Head of caudate nucleus (tissue), 42 donors: ENCODE measurements at places on chromosomes 12 and 14.
A peak's percentile ranks its signal among the peaks of the same experiment; 100 is the strongest.

DNA sequence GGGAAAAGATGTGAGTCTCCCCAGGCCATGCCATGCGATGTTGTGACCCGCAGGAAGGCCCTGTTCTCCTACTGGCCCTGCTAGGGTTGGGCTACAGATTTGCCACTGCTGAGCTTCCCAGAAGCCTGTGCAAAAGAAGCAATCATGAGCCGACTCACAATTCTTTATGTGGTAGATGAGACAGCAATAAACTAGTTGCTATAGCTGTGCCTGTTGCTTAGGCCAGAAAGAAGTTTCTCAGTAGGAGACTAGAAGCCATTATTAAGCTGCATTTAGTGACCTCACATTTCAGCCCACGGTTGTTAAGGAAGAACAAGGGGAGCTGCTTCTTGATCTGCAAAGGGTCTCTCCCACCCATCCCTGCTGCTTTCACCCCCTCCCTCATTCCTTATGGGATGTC, 239.4 kb upstream of the CRY1 start:
- no peak for DNase-seq

- DNase-seq: no peak
Observed at GRCh38 chr12:67991158-67991557, 1.9 kb downstream of the IFNG-AS1 start.

- DNase-seq: no peak
Observed at GRCh38 chr12:59803735-59804134, 207.9 kb downstream of the SLC16A7 start.

DNA sequence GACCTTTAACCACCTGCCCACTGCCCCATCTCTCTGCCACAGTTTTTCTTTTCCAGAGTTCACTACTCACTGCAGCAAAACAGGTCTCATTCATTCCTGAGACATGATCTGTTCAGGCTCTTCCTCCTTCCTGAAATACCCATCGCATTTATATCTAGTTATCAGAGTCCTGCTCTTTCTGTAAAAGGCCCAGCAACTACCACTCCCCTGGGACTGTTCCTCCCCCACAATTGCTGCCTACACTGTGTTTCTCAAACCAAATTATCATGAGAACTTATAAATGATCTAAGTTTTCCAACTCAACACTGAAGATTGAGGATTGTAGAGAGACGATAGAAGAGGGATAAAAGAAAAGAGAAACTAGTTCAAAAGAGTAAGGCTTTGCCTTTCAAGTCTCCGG, 40.8 kb upstream of the EPS8 start:
- no peak for DNase-seq

GRCh38 chr14:73295198-73295796, 58.0 kb downstream of the PAPLN start:
- no peak for DNase-seq

DNA sequence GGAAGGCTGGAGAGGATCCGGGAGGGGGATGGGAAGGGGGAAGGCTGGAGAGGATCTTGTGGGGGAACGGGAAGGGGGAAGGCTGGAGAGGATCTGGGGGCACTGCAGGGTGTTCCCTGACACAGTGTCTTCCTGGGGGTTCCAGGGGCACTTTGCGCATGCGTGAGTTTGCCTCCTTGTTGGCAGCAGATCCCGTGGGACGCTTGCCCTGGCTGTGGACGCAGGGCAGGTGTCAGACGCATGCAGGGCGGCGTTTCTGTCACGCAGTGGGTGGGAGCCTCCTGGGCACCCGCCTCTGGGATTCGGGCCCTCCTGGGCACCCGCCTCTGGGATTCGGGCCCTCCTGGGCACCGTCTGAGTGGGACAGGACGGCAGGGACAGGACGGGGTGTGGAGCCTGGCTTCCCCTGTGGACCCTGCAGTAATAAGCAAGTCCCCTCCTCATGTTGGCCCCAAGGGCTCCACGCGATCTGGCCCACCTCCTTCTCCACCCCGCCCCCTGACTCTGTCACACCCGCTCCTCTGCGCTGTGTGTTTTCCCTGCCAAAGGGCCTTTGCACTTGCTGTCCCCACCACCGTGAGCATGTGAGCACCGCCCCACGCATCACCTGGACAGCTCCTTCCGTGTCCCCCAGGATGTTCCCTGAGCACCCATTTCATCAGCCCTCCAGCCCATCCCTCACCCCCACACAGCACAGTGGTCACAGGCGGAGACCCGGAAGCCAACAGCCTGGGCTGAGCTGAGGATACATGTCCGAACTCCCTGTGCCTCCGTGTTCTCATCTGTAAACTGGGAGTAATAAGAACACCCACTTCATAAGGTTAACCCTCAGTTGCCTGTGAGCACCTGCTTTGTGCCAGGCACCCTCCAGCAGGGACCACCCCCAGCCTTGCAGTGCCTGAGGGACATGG, 4.4 kb downstream of the MMP17 start:
- peak; percentile 78 for DNase-seq

GRCh38 chr14:67269298-67270060, 28.2 kb downstream of the PALS1 start:
- DNase-seq: no peak

DNA sequence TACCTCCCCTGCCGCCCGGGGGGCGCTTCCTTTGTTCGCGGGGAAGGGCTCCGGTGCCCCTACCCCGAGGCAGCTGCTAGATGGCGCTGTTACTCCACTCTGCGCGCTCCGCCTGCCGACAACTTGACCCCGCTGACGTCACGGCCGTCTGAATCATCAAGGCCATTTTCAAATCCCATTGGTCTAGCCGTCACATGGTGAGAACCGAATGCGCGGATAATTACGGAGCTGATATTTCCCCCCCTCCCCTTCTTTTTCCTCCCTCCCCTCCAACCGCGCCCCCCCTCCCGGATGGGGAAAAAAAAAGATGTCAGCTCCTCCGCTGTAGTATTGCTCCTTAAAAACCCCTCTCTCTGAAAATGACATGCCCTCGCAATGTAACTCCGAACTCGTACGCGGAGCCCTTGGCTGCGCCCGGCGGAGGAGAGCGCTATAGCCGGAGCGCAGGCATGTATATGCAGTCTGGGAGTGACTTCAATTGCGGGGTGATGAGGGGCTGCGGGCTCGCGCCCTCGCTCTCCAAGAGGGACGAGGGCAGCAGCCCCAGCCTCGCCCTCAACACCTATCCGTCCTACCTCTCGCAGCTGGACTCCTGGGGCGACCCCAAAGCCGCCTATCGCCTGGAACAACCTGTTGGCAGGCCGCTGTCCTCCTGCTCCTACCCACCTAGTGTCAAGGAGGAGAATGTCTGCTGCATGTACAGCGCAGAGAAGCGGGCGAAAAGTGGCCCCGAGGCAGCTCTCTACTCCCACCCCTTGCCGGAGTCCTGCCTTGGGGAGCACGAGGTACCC, at the start of gene HOXC10:
Gene HOXC10, plus strand, starts transcription at position 246 of the 791 bp plus-strand sequence. Its CDS starts 114 bp downstream, at position 360.
- peak; percentile 58 for DNase-seq

GRCh38 chr12:87332987-87333726, 696.0 kb downstream of the C12orf50 start:
- DNase-seq: no peak

- no peak for DNase-seq
Observed at GRCh38 chr14:74685921-74686678, 26.8 kb downstream of the AREL1 start.

DNA sequence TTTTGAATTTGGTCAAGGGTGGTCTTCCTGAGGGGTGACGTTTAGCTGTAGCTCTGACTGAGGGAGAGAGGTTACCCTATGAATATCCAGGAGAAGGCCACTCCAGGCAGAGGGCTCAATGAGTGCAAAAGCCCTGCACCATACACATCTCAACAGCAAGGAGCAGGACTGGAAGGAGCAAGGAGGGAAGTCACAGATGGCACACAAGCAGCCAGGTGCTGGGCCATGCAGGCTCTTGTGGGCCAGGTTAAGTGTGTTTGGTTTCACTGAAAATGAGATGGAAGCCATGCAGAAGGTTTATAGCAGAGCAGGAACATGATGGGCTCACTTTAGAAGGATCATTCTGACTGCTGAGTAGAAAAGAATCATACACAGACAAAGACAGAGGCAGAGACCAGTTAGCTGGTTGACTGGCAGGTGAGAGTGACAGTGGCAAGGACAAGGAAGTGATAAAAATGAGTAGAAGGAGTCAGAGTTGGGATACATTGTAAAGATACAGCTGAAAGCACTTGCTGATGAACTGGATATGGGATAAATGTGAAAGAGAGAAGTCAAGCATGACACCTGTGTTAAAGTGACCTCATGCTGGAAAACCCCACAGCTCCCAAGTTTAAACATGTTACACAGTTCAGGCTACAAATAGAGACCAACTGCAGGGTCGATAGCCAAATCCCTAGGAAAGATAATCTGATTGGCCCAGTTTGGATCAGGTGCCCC, 81.2 kb downstream of the PRKD1 start:
- DNase-seq: no peak

DNA sequence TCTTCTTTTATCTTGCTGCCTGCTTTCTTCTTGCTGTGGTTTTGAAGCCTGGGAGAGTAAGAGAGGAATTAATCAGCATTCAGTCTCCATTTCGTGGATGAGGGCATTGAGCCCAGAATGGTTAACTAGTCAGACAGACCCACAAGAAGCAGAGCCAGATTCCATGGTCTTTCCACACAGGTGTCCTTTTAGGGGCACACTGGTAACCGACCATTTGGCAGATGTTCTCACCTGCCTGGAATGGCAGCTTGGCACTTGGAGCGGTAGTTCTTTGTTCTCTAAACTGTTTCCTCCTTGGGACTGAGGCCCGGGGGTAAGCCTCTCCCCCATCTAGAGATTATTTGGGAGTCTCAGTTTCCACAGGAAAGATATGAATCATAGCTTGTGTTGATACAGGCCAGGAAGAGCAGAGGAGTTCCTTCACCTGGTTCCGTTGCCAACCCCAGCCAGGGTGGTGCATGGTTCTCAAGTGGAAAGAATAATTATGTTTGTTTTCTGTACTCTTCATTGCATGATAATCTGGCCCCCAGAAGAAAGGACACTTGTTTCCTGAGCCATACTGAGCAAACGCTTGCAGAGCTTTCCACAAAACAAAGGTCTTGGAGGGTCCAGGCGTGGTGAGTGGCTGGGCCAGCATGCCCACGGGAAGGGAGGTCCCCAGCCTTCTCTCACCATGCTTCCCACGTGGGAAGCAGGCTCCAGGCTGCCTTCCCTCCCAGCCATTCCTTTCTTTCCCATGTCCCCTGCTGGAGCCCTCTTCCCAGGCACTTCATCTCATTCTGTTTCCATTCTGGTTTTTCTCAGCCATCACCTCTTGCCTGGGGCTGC, 2.0 kb upstream of the KRT75 start:
- no peak for DNase-seq

- no peak for DNase-seq
Observed at GRCh38 chr12:51242876-51243275, 4.2 kb downstream of the DAZAP2 start.

DNA sequence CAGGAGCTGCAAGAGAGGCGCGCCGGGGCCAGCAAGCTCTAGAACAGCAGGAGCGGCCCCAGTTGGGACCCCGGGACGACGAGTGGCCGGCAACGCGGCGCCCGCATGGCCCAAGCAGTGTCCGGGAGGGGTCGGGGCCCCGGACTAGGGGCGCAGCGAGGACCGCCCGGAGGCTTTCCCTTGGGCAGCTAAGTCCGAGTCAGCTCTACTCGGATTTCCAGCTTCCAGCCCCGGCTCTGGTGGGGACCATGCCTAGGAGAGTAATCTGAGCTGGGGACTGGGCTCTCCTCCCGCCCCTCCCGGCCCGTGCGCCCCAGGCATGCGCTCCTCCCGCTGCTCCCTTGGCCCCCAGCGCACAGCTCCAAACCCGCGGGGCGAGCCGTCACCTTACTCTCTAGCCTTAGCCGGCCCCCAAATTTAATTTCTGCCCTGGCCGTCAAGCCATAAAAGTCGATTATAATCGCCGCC, 41.6 kb upstream of the CAPRIN2 start:
- peak; percentile 46 for DNase-seq

DNA sequence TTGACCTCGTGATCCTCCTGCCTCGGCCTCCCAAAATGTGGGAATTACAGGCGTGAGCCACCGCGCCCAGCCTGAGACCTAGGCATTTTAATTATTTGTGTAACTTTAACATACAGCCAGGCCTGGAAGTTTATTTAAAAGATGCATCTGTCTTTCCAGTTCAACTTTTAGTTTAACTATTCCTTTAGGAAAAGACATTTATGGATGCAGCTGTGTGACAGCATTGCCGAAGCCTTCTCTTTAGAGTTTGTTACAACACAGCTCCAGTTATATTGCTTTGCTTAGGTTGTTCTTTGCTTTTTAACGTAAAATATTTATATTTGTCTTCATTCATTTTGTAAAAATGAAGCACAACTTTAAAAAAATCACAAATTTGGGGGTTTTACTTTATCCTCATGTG, 67.0 kb downstream of the DIP2B start:
- no peak for DNase-seq

DNA sequence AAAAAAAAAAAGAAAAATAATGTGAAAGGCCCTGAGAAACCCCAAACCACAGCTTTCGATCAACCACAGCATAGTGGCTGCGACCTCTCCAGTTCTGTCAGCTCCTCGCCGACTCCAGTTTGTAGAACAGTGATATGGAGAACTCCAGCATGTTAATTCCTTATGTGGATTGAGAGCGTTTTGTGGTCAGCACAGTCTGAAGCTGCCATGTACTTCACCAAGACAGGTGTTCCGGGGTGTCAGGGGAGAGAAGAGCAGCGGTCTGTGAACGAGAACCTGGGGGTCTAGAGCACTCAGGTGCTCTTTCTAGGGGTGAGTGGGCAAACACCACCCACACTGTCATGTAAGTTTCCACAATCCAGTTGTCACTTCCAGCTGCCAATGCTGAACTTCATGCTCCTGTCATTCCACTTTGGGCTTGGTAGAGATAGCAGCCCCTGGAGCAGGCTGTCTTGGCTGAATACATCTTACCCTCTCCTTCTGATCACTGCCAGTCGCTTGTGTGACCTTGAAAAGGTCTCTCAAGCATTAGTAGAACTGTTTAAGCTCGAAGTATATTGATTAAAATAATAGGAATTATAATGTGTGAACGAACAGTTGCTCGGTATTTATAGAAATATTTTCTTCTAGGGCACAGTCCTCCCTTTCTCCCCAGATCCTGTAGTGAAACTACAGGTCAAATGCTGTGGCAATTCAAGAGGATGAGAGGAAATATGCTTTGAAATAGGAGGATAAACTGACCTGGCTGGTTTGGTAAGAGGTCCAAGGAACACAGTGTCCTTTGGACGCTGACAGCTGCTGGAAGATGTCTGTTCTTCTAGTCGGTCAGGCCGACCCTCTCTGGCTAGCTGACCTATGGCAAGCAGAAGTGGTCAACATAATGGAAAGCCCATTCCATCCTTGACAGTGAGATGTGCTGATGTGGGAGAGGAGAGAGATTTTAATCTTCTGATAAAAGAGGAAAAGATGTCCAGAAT, 15.7 kb upstream of the MAX start:
- no peak for DNase-seq

DNA sequence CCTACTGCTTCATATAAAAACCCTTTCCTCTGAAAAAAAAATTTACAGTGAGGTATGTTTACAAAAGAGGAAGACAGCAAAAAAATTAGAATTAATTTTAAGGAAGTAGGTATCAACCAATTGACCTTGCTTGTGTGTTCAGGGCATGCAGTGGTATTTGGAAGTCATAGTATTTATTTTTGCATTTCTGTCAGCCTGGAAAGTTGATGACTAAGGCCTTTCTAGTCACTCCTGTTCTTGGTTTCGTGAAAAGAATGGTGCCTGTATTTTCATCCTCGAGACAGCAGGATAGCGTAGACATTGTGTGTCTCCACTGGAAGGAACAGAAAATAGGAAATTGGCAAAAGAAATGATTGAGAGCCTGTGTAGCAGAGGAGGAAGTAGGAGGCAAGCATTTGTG, 24.5 kb downstream of the SLC16A7 start:
- no peak for DNase-seq
